ENCODE measurements at places on chromosomes 5 and 9. TPM values are rescaled to one million over a fixed set of nuclear protein-coding genes. Genes with fewer than 3 reads are reported as not detected.

Gene IFNA5
- total RNA-seq: not detected

Gene OBP2B
- not detected for total RNA-seq

Gene CDHR2
- total RNA-seq: not detected

Gene IL31RA
- 0.68 TPM for total RNA-seq

Gene IDNK
- 1.6 TPM for total RNA-seq

Gene FAM169A
- total RNA-seq: 0.36 TPM

Gene RXRA
- 5.1 TPM for total RNA-seq

Gene NUDT12
- 12.0 TPM for total RNA-seq

Gene EQTN
- not detected for total RNA-seq

Gene ADGRD2
- not detected for total RNA-seq

Gene PNPLA7
- total RNA-seq: not detected

Gene SGCD
- 5.7 TPM for total RNA-seq

Gene WHRN
- 1.7 TPM for total RNA-seq

Gene MYOZ3
- 0.78 TPM for total RNA-seq

Gene GRIN3A
- not detected for total RNA-seq

Gene TUSC1
- 7.7 TPM for total RNA-seq

Gene LHFPL2
- total RNA-seq: 35.1 TPM

Gene TBC1D9B
- total RNA-seq: 25.8 TPM

Gene LOX
- total RNA-seq: 28.4 TPM

Gene ADAMTS19
- not detected for total RNA-seq

Gene BNC2
- 8.8 TPM for total RNA-seq

Gene SEMA5A
- total RNA-seq: 12.0 TPM

Gene ALDH1A1
- not detected for total RNA-seq

Gene SARDH
- total RNA-seq: 1.9 TPM

Gene PDE4D
- total RNA-seq: 14.6 TPM

Gene SPAG8
- 1.7 TPM for total RNA-seq

Gene PCDHA2
- total RNA-seq: not detected

Gene BTNL3
- total RNA-seq: not detected

Gene BTNL8
- total RNA-seq: 0.12 TPM

Gene SLC6A18
- not detected for total RNA-seq

Gene CXCL14
- not detected for total RNA-seq

Gene ACOT12
- not detected for total RNA-seq

Gene MARCOL
- not detected for total RNA-seq

Gene CDO1
- 2.6 TPM for total RNA-seq

Gene SNX30
- 9.0 TPM for total RNA-seq

Gene CCL27
- not detected for total RNA-seq

Gene UNC13B
- 9.6 TPM for total RNA-seq
